ENCODE measurements at places on chromosomes 7 and 10.
A peak's percentile ranks its signal among the peaks of the same experiment; 100 is the strongest.

DNA sequence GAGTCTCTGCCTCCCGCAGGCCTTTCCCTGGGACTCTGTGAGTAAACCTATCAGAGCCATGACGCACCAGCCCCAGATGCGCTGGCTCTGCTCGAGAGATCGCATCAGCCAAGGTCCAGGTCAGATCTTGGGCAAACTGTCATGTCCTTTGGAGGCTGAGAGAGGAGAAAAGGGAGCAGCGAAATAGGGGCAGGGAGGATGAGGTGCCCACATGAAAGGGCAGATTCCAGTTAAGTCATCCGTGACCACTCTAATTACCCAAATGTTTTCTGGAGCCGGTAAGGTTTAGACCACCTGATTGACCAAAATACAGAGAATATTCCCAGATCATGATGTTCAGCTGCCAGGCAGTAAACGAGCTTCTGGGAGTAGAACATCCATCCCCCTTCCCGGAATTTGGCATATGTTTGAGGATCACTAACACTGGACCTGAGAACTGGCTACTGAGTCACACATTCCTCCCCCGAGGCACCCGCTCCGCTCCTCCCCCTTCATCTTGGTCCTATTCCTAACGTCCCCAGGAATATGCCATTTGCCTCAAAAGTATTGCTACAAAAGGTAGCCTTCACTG lies 88.0 kb downstream of the FGFR2 start:
- DNase-seq: no peak

- peak; percentile 87 for DNase-seq
Observed at GRCh38 chr7:101238226-101239182, 902 bp upstream of the CLDN15 start.

DNA sequence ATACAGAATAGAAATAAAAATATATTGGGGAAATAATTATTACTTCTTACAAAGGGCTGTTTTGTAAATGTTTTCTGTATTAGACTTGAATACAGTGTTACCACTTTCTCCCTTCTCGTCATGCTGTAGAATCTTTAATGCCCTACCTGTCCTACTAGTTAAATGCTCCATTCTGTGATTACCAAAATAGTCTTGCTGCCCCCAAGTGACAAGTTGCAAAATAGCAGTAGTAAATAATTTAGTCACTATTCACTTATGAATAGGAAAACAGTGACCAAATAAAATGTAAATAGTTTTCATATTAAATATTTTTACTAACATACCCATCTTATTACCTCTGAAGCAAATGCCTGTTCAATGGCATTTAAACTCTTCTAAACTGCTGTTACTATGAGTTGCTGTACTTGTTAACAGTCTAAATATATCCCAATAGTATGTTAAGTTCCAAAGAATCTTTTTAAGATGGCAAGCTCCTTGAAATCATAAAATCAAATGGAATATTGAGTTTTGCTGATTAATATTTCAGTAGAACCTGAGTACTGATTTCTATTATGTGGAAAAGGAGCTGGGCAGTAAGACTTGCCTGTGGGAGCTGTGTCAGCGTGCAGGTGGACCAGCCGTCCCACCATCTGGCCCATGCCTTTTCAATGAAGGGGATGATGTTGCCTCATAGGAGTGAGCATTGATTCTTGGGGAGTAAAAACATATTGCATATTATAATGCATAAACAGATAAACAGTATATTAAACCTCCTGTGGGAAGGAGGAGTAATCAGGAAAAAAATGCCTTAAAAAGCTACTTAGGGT lies 18.1 kb upstream of the OIT3 start:
- DNase-seq: no peak

GRCh38 chr10:124222318-124222987 lies 129.1 kb upstream of the CHST15 start:
- DNase-seq: no peak

DNA sequence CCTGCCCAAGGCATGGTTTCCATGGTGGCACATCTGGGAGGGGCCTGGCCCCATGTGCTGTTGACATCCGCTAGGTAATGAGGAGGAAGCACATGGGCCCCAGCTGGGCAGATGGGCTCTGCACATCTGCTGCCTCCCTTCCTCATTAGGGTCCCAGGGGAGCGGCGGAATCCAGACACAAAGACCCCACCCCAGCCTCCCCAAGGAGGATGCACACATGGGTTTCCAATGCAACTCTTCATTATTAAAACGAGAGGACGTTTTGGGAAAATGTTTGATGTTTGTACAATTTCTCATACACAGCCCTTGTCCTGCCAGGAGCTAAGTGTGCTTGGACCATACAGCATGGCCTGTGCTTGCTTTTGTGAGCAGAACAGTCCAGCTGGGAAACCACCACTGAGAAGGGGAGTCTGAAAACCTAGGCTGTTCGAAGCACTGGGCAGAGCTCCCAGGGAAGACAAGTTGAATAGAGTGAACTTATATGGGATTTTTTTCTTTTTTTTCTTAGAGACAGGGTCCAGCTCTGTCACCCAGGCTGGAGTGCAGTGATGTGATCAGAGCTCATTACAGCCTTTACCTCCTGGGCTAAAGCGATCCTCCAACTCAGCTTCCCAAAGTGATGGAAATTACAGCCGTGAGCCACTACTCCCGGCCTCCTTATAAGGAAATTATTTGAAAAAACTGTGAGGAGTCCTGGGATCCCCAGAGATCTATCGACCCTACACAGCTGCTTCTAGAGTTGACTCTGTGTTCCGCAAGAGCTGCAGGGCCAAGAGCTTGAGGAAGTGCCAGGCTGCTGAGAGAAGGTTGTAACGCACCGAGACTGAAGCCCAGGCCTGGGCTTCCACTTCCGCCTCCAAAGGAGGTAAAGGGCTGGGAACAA lies 23.4 kb downstream of the FAM107B start:
- DNase-seq: no peak

DNA sequence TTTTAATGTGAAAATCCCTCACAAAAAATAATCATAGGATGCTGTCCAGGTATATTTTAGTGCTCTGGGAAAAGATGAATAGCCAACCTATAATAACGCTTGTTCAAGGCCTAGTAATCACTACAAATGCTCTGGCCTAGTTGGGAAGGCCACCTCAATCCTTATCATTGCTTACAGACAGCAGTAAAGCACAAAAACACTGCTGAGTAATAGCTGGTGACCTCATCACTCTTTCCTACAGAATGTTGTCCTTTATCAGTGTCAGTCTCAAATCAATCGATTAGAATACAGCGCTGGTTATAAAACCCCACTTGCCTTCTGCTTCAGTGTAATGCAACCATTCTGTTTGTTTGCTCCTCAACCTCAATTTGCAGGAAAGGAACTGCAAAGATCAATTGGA lies 72.6 kb upstream of the STEAP1 start:
- no peak for DNase-seq

DNA sequence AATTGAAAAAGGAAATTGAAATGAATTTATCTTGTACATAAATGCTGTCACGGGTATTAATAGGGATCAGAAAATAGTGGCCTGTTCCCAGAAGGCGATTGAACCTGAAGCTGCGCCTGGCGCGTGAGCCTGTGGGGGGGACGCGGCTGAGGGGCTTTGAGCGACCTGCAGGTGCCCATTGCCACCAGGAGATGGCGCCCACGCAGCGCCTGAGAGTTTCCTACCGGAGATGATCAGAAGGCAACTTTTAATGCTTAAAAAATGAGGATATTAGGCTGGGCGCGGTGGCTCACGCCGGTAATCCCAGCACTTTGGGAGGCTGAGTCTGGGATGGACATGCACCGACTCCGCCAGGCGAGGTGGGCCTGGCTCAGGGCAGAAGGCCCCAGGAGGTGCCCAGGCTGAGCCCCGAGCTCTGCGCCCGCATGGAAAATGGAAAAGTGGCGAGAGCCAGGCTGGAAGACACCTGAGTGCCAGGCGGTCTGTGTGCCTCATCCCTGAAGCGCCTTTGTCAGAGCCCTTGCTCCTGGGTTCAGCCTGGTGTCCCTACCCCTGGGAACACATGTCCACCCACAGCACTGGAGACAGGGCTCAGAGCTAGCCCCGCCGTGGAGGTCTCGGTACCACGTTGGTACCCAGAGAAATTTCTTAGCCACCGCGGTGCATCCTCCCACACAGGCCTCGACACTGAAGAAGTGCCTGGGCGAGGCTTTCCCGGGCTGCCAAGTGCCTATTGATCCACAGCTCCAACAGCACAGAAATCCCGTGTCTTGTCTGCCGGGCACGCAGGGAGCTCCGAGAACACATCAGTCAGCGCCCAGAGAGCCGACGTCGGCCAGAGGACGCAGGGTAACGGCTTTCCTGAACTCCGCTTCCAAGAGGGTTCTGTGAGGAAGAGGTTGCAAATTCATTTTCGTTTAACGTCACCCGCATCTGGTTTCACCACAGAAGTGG lies 117.4 kb downstream of the INPP5A start:
- DNase-seq: peak; percentile 68
